NCI-H1092 (cell line): ENCODE measurements at places on chromosomes 1 and 21.

DNA sequence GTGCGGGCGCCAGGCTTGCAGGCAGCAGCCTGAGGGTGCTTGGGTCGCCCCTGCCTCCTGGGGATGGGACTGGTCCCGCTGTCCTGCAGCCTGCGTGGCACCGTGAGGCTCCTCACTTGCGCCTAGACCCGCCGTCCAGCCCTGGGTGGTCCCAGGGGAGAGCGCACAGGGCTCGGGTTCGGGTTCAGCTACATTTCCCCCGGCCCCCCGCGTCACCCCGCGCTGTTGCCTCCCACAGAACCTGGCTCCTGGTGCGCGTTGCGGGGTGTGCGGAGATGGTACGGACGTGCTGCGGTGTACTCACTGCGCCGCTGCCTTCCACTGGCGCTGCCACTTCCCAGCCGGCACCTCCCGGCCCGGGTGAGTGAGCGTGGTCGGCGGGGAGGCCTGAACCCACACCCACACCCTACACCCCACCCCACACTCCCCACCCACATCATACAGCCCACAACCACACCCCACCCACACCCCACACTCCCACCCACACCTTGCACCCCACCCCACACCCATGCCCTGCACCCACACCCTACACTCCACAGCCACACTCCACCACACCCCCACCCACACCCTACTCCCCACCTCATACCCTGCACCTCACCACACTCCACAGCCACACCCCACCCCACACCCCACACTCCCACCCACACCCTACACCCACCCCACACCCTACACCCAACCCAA lies 6.2 kb upstream of the PFKL start:
- DNase-seq: no peak

- DNase-seq: no peak
These were observed 48.2 kb downstream of the PRDM15 start for GRCh38 chr21:41830764-41831452.

DNA sequence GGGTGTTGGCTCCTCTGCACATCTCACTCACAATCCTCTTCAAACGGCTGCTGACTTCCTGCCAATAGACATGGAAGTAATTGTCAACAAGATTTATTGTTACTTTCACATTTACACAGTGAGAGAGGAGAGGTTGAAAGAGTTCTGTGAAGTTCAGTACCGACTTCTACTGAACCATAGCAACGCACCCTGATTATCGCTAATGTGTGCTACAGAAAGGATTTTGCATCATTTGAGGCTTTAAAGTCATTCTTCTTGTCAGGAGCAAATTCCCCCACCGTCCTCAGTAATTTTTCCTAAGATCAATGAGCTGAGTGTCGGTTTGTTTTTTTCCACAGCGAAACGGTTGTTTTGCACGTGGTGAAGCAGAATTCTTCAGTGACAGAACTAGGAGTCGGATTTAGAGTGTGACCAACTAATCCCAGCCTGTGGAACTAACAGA lies 361.0 kb downstream of the ADGRL2 start:
- peak; percentile 32 for DNase-seq

DNA sequence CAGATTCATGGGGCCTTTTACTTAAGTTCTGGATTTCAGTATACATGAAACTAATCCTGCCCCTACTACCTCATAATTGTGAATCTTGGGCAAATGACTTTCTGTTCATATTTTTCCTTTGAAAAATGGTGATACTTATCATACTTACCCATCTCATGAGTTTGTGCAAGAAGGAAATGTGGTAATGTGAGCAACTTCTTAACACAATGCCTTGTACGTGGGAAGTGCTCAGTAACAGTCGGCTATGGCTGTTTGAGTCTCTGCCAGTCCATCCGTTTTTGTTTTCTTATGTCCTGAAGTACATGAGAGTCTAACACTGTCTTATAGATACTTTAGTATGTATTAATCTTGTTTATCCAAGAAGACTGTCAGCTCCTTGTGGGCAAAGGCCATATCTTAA lies 86.5 kb downstream of the PATJ start:
- DNase-seq: no peak

- DNase-seq: no peak
These were observed 6.4 kb upstream of the EDN2 start for GRCh38 chr1:41490911-41491310.

DNA sequence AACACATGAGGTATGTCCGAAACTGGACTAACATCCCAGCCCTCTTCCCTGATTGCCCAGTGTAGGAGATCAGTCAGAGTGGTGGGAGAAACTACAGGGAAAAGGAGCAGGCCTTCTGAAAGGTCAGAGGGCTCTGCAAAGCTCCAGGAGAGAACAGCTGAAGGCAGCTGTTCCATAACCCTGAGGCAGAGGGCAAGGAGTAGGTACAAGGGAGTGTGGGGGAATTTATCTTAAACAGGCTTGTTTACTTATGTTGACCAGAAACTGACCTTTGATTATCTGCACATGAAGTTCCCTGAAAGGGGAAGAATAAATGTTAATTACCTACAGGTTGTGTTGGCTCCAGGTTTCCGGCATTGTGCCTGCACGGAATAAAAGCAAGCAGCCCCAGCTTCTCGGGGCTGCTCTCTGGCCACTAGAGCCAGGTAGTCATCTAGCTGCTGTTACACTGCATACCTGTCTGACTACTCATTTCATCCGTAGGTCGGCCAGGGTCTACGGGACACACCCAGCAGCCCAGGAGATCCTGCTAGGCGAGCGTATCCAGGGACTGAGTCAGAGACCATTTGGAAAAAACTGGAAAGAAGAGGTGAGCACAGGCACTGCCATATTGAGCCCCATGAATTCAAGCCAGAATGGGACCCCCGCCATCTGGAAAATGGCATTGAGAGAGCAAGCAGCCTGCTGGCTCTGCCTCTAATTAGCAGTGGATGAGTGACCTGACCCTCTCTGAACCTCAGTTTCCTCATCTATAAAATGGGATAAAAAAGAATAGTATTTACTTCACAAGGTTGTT lies 14.9 kb upstream of the PAQR7 start:
- no peak for DNase-seq

DNA sequence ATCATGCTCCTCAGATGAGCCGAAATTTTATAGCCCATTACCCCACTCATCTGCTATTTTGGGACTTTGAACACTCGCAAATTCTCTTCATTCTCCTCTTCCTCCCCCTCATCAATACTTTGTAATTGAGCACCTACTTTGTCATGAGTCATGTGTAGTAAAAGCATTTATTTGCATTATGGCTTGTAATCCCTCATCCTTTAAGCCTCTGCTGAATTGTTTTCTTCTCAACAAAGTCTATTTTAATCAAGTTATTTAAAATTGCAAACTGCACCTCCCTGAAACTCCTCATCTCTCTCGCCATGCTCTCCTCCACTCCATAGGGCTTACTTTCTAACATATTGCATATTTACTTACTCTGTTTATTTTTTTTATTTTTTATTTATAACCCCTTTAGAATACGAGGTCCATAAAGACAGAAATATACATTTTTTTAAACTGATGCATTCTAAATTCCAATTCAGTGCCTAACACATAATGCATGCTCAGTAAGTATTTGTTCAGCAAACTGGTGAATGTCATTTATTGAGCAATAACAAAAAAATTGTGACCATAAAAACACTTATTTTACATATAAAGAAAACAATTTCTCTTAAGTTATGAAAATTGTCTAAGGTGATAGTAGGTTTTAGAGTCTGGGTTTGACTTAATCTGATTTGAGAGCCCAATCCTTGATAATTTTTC lies 161.7 kb downstream of the FASLG start:
- DNase-seq: no peak

- DNase-seq: peak; percentile 29
These were observed 76.0 kb downstream of the MAN1C1 start for GRCh38 chr1:25692560-25692959.

GRCh38 chr1:241611063-241611462 lies 29.1 kb downstream of the CHML start:
- peak; percentile 71 for DNase-seq

DNA sequence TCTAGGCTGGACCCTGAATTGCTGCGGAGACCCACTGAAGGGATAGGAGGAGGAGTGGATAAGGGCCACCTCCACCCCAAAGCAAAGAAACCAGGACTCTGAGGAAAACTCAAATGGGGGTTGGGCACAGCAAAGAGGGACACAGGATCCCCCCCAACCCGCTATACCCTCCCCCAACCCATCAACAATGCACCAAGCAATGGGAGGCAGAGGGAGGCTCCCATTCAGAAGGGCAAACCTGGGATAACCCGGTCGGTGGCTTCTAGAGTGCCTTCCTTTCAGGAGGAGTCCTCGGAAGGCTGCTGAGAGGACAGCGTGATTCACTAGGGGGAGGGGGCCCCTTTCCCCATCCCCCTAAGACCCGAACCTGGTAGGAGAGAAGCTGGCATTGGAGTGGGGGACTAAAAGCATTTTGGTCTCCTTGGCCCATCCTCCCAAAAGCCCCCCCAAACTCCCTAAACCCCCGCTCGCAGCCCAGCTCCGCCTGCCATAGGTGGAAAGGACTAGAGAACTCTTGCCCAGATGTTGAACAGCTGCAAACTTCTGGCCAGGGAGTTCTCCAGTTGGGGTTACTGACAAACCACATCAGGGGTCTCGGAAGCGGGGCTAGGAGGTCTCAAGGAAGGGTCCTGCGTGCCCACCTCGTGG lies 1.3 kb downstream of the MEF2D start:
- DNase-seq: no peak

- DNase-seq: no peak
These were observed 134.4 kb downstream of the OMA1 start for GRCh38 chr1:58412071-58412580.

GRCh38 chr21:35565204-35565611 lies 495.1 kb downstream of the SETD4 start:
- no peak for DNase-seq

DNA sequence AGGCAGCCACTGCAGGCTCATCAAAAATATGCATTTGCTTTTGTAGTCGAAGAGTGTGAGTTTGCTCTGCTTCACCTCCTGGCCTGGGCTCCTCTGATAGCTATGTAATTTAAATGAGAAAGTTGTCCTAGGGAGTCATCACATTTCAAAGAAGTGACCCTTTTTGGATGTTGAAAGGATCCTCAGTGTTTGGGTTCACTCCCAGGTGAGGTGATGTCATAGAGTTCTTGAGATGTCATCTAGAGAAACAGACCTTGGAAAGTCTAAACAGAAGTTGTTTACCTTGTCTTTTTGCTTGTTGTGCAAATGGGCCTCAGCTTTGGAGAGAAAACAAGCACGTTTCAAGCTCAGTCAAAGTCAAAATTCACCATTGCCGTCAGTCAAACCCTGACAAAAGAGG lies 92.0 kb upstream of the BARHL2 start:
- DNase-seq: no peak

DNA sequence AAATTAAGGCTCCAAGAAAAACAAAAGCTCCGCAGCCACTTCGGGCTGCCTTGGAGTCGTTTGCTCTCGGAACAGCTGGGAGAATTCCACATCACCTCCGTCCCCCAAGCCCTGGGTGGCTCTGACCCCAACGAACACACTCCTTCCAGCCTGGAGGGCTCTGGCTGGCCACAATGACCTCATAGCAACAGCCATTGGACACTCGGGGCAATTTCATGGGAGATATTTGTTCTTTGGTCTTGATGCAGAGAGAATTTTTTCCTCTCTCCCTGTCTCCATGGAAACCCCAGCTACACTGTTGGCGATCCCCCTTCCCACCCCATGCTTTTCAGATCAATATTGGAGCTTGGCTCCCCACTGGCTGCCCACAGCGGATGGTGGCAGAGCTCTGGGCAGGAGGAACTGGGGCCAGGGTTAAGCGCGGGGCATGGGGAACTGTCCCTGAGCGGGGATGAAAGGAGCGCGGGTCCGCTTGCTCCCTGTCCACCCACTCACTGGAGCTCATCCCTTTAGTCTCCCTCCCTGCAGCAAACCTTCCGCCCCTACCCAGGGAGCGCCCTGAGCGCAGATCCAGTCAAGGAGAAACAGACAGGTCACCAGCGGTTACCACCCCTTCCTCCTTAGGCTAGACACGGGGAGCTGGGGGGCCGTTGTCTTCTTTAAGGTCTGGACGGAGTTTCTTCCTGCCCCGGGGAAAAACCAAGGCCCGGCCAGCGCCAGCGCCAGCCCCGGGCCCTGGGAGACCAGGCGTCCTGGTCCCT lies 1.2 kb downstream of the WNT4 start:
- no peak for DNase-seq

DNA sequence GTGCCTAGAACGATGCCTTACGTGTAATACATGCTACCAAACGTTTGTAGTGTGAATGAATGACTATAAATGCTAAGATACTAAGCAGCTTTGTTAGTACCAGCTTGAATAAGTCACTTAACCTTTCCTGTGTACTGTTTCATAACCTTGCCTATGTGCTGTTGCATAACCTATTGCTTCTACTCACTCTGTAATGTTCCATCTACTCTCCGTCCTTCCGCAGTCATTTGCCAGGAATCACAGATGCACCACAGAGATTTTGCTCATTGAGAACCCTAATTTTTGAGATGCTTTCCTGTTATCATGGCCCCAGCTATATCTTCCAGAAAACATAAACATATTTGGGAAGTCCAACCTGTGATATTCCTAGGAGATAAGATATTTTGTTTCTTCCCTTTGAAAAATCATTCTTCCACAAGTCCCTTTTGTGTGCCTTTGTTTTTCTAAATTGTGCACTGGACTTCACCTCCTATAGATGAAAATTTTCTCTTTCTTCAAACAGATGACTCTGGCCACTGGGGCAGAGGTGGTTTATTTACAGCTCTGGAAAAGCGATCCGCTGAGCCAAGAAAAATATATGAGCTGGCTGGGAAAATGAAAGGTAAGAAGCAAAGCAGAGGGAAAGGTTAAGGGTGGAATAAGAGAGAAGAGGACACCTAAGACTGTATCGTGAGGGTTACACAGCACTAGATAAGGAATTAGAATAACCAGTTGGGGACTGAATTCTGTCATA lies 44.8 kb downstream of the CHD1L start:
- DNase-seq: no peak

DNA sequence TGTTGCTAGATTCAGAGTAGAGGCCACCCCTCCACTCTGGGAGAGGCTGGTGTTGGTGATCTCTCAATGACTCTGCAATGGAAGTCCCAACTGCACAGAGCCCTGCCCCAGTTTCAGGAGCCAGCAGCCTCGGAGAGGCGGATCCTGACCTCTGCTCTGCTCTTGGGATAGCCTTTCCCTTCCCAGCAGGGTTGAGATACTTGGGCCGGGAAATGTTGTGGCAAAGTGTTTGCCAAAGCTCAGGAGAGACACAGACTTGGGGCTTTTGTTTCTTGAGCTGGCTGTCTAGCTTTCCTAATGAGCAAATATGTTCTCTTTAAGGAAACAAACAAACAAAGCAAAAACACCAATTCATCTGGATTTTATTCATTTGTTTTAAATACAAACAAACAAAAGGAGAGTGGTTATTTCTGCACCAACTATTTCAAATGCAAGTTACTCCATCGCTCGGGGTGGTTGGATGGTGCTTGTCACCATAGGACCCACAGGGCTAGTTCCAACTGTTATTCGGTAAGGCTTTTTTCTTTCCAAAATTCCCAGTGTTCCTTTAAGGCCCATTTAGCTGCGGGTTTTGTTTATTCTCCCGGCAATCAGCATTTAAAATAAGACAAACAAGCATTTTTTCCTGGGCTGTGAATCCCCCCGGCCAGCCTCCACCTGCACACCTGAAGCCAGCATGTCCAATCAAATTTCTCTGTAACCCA lies 193.9 kb upstream of the LMO4 start:
- no peak for DNase-seq

- DNase-seq: no peak
These were observed 65.9 kb downstream of the DNTTIP2 start for GRCh38 chr1:93813076-93813475.

GRCh38 chr1:215891266-215892057 lies 324.4 kb downstream of the KCTD3 start:
- DNase-seq: no peak

- DNase-seq: no peak
These were observed 33.1 kb upstream of the SAMD11 start for GRCh38 chr1:890661-891060.
